HCEC 1CT (cell line): ENCODE measurements at places on chromosomes 3 and 15.

DNA sequence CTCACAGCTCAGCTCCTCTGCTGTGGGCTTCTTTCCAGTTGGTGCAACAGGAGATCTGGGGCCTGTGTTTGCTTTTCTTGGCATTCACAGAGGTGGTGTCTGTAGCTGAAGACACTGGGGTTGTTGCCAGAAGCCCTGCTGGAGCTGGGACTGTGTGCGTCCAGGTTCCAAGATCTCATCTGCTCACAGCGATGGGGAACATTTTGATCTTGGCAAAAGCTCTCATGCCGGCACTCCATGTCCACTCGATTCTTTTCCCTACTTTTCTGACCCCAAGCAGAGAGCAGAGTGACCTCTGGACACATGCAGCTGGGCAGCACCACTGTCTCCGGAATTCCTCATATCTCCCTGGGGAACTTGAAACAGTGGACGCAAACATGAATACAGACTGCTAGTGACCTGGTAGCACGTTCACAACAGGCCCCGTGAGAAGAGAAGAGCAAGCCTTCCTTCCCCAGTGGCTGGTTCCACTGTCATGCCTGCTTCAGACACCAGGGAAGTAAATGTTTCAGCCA, 36.1 kb upstream of the MECOM start:
- no peak for DNase-seq

- DNase-seq, result no peak
These were observed 15.8 kb upstream of the SEMA3F start for GRCh38 chr3:50139308-50139707.

DNA sequence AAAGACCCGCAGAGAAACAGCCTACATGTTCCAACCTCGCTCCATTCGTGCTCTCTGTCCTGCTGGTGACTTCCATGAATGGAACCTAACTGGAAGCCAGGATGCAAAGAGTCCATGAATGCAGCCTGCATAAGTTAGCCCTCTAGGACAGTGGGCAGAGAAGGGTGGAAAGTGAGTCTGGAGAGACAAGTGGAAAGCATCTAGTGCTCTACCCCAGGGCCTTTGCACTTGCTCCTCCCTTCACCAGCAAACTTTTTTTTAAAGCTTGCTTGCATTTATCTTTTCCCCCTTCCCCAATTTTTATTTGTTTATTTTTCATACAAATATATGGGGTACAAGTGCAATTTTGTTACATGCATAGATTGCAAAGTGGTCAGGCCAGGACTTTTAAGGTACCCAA, 7.9 kb upstream of the CYP1A1 start:
- DNase-seq, result no peak

DNA sequence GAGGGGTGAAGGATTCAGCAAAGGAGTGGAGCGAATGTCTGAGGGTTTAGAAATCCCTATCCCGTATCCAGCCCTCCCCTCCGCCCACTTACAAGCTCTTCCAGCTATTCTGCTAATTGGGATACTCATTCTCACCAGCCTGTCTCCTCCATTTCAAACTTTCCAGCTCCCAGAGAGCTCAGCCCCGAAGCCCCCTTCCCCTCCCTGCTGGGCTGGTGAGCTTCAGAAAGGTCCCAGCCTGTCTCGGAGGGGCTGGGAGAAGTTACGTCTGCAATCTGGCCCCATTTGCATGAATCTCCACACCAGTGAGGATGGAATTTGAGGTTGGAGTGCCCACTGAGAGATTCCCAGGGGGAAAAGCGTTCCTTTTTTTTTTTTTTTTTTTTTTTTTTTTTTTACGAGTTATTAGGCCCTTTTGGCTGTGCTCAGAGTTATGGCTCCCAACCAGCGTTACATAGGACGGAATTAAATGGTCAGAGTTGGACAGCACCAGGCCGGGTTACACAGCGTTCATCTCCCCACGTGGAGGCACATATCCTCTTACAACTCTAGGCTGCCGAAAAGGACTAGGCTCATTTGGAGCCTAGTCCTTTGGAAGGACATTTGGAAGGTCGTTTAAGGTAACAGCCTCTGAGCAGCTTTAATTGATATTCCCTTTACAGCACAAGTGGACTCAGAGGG, 34.6 kb downstream of the FGD5 start:
- DNase-seq, result no peak

DNA sequence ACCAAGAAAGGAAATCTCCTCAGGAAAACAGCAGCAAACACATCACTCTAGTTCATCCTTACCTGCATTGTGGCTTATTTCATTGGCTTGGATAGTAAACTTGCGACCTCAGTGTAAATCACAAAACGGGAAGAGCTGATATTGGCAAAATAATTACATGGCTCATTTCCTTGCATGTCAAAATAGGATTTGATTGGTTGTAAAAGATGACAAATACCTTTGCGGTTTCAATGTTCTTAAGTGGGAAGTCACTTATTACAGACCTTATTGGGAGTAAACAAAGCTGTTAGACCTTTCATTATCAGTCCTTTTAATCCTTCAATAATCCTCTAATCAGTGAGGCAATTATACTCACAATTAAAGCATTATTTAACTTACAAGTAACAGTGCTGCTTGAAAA, 590.6 kb downstream of the MAGI1 start:
- no peak for DNase-seq

DNA sequence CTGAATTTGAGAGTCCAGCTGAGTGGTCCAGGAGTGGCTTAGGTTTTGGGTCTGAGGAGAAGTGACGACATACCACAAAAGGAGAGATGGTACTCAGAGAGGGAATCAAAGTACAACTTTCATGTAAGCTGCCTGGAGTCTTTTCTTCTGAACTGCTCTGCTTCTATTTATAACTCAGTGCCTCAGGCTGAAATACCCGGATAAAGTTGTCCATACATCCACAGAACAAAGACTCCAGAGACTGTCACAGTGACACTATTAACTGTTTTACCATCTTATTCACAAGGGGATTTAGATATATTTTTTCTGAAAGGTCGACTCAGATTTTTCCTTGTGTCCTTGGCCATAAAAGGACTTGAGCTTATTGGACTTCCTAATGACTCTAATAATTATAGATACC, 264.3 kb upstream of the DNAJC19 start:
- DNase-seq, result no peak

- no peak for DNase-seq
These were observed 17.0 kb downstream of the XXYLT1 start for GRCh38 chr3:195253923-195254432.

DNA sequence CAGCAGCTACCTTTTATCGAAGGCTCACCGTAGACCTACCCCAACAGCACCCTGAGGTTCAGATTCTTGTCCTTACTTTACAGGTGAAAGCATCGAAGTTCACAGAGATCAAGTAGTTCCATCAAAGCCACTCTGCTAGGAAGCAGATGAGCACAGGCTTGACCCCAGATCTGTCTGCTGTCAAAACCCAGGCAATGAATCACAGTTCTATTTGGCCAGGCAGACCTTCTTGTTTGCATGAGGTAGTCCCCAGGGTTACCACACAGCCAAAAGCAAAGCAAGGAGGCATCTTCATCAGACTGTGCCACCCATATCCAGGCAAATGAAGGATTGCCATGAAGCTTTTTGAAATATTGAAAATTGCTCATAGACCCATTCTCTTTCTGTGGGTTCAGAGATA, 33.0 kb downstream of the HES1 start:
- DNase-seq, result no peak

DNA sequence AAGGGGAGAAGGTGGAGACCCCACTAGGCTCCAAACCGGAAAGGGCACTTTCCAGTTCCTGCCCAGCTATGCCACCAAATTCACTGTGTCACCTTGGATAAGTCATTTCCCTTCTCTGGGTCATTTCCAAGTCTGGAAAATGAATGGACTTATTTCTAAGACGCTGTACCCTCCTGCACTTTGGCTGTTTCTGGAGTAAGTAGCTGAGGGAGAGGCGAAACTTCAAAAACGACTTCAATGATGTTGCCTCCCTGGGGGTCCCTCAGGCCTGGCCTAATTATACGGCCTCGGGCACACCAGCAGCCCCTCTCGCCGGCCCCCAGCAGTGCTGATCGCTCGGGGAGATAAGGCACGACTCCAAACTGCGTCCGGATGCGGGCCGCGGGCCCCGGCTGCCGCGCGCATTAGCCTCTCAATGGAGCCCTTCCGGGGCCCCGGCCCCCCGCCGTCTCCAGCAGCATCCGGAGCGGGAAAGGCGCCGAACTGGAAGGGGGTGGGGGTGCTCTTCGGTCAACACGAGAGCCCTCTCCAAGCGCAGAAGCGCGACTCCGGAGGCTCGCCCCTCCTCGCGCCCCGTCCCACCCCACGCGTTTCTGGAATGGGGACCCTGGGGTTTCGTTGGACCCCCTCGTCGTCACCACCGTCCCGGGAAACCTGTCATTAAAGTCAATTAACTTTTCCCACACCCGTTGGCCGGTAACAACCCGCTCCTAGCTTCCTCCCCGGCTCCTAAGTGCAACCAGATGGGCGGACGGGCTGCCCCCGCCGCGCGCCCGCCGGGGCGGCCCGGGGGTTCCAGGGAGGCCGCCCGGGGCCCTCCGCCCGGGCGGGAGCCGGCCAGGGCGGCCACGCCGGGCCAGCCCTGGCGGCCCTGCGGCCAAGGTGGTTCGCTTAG, 4.8 kb downstream of the HES1 start:
- DNase-seq, result peak; percentile 23

- no peak for DNase-seq
These were observed 116.8 kb downstream of the CDIN1 start for GRCh38 chr15:36696196-36696595.

DNA sequence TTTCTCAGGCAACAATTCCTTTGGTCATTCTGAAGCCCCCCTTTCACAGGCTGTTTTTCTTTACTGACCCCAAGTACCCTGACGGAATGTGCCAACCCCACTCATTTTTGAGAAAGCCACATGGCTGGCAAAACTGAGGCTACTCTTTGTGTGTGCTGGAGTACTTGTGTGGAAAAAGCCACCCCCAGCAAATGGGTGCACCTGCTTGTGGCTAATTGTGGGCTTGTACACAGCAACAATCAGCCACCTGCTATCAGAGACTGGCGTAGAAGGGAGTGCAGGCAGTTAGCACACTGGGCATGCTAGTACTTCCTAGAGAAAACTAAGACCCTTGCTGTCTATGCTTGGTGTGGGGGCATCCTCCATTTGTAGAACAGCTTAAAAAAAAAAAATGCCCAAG, 110.1 kb upstream of the LMOD3 start:
- DNase-seq, result no peak
